ENCODE measurements at places on chromosomes 2 and 18.
A peak's percentile ranks its signal among the peaks of the same experiment; 100 is the strongest.

- H3K4me3 ChIP-seq, result no peak overlapping the region
- no peaks in the 10 kb centered on the region for H3K4me1 ChIP-seq
- DNase-seq, result no peak
- H3K27ac ChIP-seq, result no peak overlapping the region
- H3K27me3 ChIP-seq, result no peaks in the 10 kb centered on the region
- H3K36me3 ChIP-seq, result no peaks in the 10 kb centered on the region
These were observed 151.7 kb upstream of the L3MBTL4 start for GRCh38 chr18:6566338-6566911.

- peak overlapping the region; percentile 86 for H3K4me3 ChIP-seq
- peak overlapping the region; percentile 64 for H3K27ac ChIP-seq
- H3K36me3 ChIP-seq, result no peaks in the 10 kb centered on the region
- peak; percentile 66 for DNase-seq
- peaks cover 25% of the 10 kb centered on the region for H3K4me1 ChIP-seq
These were observed 1.0 kb downstream of the PSTPIP2 start for GRCh38 chr18:46070815-46071652.

DNA sequence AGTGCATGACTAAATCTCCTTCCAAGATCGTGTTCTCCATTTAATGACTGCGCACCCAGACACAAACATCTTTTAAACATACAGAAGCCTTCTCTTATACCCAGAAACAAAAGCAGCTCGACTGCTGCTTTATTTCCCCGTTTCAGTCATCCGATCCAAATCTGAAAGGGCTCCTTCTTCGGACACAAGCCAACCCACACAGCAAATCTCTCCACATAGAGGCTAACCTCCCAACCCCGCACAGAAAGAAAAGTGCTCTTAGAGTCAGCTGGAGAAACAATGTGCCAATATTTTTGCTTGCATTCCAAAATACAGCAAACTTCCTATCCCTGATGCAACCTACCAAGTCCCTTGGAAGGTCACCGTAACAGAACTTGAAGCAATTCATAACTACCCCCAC, 29.1 kb downstream of the GAREM1 start:
- H3K27ac ChIP-seq, result no peak overlapping the region
- H3K36me3 ChIP-seq, result no peaks in the 10 kb centered on the region
- peaks cover 13% of the 10 kb centered on the region for H3K4me1 ChIP-seq
- no peaks in the 10 kb centered on the region for H3K27me3 ChIP-seq
- no peak for DNase-seq

- H3K4me1 ChIP-seq, result no peaks in the 10 kb centered on the region
- DNase-seq, result no peak
- H3K27me3 ChIP-seq, result no peaks in the 10 kb centered on the region
- no peak overlapping the region for H3K27ac ChIP-seq
- no peaks in the 10 kb centered on the region for H3K36me3 ChIP-seq
These were observed 71.4 kb upstream of the CELF4 start for GRCh38 chr18:37636831-37637477.

DNA sequence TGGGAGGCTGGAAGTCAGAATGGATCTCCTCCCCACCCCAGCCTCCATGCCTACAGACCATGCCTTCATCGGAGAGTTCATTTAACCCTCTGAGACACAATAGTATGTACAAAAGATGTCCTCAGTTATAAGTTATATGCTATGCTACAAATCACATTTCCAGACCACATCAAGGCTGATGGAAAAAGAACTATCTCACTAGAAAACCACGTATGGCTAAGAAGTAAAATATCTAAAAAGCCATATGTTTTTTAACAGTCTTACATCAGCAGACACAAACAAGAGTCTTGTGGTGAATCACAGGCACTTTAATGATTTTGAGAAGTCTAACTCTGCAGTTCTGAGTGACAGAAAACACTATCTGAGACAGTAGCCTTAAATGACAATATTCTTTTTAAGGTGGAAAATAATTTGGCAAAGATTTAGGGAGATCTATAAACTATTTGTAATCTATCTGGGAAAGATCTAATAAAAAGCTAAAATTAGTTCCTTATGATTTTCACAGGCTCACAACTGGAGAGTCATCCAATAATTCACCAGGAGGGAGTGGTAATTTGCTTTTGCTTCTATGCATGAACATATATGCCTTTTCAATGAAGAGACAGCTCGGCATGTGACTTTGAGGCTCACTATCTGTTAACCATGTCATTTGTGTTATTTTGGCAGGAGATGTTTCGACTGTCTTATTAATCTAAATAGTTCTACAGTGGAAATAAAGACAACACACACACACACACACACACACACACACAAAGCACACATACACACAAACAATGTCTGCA, 197.5 kb downstream of the IRS1 start:
- H3K27me3 ChIP-seq, result no peaks in the 10 kb centered on the region
- no peaks in the 10 kb centered on the region for H3K36me3 ChIP-seq
- peaks cover 16% of the 10 kb centered on the region for H3K4me1 ChIP-seq
- no peak overlapping the region for H3K27ac ChIP-seq

GRCh38 chr2:78262713-78263375, 740.7 kb upstream of the LRRTM4 start:
- no peaks in the 10 kb centered on the region for H3K27me3 ChIP-seq
- no peaks in the 10 kb centered on the region for H3K4me1 ChIP-seq
- no peak overlapping the region for H3K4me3 ChIP-seq
- no peak for DNase-seq

GRCh38 chr2:53635694-53636093, 131.9 kb upstream of the CHAC2 start:
- H3K4me1 ChIP-seq, result no peaks in the 10 kb centered on the region
- no peak for DNase-seq

GRCh38 chr2:85999061-85999831, 106.4 kb downstream of the POLR1A start:
- H3K27ac ChIP-seq, result peak overlapping the region; percentile 64
- H3K27me3 ChIP-seq, result no peaks in the 10 kb centered on the region
- DNase-seq, result no peak
- no peak overlapping the region for H3K4me3 ChIP-seq

- no peaks in the 10 kb centered on the region for H3K27me3 ChIP-seq
- H3K4me1 ChIP-seq, result no peaks in the 10 kb centered on the region
- H3K27ac ChIP-seq, result peak overlapping the region; percentile 55
- H3K4me3 ChIP-seq, result no peak overlapping the region
These were observed 253.3 kb downstream of the AGAP1 start for GRCh38 chr2:235747001-235747785.
